Left hindlimb (tissue), 1 donor: ENCODE measurements at places on chromosomes 5 and 9.

DNA sequence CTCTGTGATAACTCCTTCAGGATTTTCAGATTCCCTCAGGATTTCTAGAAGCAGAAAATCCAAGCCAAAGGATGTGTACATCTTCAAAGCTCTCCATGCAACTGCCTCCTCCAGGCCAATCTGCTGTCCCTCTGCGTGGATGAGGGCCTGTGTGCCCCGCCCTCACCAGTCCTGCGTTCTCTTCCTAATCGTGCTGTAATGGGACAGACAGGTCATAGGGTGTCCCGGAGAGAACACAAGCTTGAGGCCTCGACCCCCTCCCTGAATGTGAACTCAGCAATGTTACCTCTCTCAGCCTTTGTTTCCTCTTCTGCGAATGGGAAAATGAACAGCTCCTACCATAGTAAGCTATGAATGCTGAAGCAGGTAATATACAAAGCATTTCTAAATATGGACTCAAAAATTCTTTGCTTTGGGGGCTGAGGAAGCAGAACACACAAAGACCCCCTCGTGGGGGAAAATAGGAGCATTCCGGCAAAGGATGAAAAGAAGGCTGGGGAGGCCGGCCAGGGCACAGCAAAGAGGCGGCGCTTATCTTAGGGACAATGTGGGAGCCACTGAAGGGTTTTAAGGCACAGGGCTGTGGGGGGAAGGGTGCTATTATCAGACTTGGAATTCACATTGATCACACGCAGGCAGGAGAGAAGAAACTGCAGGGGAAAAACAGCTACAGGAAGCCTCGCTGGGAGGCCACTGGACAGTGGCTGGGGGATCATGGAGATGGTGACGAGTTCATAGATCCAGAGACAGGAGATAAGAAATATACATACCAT is 57.2 kb upstream of the FBXW11 start:
- DNase-seq = no peak

- no peak for DNase-seq
These were observed 284.3 kb downstream of the TAF11L14 start for GRCh38 chr5:17918373-17919104.

DNA sequence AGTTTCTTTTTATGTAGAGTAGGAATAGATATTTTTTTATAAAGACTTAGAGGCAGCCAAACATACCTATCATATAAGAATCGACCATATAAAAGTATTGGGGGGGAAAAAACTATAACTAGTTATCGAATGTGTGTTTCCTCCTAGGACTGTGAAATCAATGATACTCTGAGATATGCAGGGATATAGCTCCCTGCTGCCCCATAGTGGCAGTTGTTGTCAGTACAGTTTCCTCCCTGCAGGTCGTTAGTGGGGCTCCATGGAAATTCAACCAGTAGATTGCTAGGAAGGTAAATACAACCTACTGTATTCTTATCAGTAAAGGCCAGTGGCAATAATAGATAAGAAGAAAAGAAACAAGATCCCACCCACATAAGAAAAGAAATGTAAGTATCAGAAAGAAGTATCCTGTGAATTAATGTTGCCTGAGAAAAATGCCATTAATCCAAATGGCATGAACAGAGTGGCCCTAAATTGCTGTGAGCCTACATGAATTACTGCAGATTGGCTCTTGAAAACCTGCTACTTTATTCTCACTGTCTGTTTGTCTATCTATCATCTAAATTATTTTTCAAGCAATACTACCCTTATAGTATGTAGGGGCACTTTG is 136.9 kb upstream of the FBN2 start:
- DNase-seq = no peak

- DNase-seq = no peak
These were observed 144.4 kb downstream of the GPBP1 start for GRCh38 chr5:57318251-57318650.

DNA sequence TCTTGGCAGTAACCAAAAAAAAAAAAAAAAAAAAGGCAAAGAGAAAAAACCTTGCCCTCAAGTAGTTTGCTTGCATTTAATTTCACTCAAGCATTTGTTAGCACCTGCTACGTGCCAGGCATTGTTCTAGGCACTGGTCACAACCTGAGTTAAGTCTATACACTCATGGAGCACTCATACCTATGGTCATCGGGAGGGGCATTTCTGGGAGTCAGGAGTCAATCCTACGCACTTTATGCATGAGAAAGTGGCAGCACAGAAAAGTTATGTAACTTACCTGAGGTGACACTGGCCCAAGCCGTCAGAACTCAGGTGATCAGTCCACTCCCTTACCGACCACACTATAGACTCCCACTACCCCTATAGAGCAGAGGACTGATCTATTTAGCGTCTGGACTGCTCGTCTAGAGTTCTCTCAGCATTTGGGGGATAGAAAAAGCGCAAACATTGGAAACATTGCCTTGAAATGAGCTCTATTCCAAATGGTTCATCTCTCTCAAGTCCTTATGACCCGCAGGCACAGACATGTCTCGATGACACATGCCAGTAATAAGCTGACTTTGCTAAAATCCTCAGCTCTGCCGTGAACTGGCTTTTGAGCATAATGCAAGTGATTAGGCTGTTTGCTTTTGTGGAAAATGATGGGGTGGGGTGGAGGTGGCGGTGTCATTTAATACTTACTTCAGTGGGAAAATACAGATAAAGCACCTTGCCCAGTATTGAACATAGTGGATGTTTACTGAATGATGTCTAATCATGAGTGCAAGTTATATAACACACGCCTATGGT is 160.2 kb downstream of the ARHGEF28 start:
- DNase-seq = no peak

DNA sequence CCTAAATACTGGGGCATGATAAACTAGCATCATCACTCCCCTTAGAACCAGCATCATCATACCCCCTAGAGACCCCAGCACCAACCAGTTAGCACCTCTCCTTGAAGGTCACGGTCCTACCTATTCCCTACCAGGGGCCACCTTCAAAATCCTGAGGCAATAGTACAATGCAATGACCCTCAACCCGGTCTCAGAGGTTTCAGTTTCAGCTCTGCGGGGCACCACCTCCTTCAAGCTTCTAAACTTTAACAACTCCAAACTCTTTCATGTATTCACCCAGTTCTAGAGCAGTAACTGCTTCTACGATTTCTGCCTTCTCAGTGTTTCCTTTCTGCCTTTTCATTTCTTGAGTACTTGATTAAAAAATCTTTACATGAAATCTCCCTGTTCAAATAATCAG is 130.1 kb upstream of the EPB41L4A start:
- DNase-seq = no peak

GRCh38 chr5:96292582-96293247 is 140.3 kb downstream of the PCSK1 start:
- DNase-seq = no peak

- DNase-seq = no peak
These were observed 212.1 kb downstream of the TLR4 start for GRCh38 chr9:117916291-117916690.

GRCh38 chr5:103891151-103891550 is 328.6 kb upstream of the NUDT12 start:
- no peak for DNase-seq

GRCh38 chr9:99885747-99886146 is 20.7 kb upstream of the STX17 start:
- no peak for DNase-seq

- no peak for DNase-seq
These were observed 128.0 kb upstream of the KLF9 start for GRCh38 chr9:70542311-70542931.

DNA sequence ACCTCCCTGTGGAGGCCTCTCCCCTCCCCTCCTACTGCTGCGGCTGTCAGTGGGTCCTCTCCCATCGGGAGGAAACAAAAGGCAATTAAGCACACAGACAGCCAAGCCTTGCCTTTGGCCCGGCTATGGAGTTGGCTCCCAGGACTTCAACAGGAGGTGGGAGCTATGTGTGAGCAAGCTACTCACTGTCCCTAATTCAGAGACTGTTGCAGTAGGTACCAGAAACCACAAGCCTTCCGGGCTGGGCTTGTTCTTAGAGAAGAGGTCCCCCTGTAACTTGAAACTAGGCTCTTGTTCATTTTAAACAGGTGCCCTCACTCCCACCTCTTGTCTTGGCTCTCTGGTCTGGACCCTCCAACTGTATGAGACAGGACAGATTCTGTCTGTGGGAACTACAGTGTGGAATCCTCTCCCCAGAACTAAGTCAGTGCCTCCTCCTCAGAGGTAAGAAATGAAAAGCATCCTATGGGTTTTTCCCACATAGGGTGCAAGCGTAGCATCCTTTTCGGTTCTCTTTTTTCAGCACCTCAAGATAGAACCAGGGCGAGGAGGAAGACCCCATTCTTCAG is 561.1 kb downstream of the EBF1 start:
- no peak for DNase-seq

- DNase-seq = no peak
These were observed 572.8 kb downstream of the CCDC171 start for GRCh38 chr9:16125629-16126028.

DNA sequence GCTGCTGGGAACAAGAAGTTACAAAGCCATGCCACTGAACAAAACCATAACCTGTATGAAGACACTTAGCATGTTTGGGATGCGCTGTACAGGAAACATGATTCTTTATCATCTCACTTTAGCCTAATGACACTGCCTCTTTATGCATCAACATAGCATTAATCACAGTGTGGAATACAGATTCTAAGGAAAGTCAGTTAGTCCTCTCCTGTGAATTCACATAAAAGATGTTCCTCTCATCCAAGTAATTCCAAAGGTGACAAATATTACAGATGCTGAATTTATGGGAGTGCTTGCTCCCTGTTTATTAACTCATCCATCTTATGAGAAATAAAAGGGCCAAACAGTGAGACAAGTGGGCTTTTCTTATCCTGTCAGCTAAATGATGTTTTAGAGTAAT is 1677.7 kb downstream of the EFNA5 start:
- no peak for DNase-seq

- DNase-seq = no peak
These were observed 402.3 kb downstream of the DEPDC1B start for GRCh38 chr5:60297658-60298057.

DNA sequence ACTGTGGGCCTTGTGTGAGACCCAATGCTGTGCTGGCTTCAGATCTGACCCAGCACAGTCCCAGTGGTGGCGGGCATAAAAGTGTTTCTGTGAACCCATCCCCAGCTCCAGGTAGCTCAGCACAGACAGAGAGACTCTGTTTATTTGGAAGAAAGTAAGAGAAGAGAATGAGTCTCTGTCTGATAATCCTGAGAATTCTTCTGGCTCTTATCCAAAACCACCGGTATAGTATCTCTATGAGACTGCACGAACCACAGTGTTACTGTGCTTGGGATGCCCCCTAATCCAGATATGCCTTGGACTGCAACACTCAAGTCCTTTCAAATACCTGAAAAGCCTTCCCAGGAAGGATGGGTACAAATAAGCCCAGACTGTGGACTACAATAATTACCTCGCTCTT is 1660.8 kb upstream of the ACO1 start:
- no peak for DNase-seq

DNA sequence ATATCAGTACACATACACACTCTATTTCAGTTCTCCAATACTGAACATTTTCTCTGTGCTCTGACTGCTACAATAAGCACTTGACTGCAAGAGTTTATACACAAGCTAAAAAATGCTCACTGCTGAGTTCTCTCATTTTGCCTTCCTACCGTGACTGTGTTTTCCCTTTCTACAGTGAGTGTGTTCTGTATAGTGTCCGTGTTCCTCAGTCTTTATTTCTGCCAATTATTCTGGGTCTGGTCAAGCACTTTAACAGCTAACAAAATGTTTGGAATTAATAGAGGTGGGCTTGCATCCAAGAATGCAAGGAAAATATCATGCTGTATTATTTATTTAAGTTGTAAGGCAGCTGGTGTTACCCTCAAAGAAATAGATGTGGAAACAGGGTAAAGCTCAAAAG is 217.0 kb upstream of the NREP start:
- no peak for DNase-seq

- DNase-seq = no peak
These were observed 804.6 kb upstream of the DMAC1 start for GRCh38 chr9:8604201-8604600.

GRCh38 chr5:110977915-110978314 is 93.6 kb upstream of the TSLP start:
- DNase-seq = no peak

DNA sequence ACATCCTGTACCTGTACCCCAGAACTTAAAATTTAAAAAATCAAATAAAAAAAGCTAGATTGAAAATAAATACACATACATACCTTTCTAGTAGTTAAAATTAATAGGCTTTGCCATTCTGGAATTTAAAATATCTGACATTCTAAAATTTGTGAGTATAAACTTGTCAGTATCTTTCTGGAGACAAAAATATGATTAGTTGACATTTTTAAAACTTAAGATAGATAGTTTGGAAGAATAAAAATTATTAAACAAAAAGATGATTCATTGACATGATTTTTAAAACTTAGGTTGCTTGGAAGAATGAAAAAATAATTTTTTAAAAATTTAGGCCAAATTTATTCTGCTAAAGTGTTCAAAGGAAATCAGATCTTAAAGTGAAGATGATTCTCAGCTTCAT is 43.1 kb downstream of the ISOC1 start:
- no peak for DNase-seq

DNA sequence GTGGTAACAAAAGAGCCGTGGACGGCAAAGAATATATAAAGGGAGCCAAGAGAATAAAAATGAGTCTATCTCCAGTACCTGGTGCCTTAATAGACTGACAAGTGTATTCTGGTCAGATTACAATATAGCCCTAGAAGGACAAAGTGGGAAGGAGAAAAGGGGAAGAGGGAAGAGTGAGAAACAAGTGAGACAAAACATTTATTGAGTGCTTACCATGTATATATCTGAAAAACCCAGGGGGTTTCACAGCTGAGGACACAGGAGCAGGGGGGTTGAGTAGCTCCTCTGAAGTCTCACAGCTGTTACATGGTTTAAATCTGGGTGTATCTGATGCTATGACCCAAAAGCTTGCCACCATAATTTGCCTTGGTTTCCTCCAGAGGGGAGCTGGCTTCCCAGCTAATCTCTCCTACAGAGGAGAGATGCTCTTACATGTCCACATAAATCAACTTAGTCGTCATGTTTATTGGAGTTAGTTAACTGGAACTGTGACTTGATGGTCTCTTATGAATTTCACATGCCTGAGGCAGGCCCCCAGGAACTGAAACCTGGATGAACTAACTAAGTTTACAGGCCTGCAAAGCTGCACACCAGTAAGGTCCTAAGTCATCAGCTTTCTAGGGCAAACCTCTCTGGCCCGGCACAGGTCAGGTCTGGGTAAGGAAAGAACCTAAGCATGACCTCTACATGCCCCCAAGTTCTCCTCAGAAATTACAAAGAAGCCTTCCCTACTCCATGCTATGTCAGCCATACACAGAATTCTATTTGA is 15.5 kb downstream of the SIL1 start:
- no peak for DNase-seq

DNA sequence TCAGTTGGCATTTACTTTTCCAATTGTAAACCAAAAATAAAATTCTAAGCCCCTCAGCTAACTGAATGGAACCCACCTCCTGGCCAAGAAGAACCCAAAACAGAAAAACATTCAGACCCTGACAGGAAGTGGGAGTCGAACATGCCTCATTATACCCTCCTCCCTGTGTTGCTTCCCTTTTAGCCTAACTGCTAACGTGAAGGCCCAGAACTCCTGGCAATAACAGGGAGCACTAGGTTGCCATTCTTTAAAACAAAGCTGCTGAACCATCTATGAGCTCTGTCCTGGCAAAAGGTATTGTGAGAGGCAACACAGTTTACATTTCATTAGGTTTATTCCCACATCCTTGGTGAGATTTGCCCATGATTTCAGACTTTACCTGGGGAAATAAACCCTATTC is 481.4 kb downstream of the CHSY3 start:
- no peak for DNase-seq

GRCh38 chr5:61519728-61520277 is 187.7 kb downstream of the ZSWIM6 start:
- no peak for DNase-seq
